GM04503 (cell line): ENCODE measurements at places on chromosomes 16 and 17.

DNA sequence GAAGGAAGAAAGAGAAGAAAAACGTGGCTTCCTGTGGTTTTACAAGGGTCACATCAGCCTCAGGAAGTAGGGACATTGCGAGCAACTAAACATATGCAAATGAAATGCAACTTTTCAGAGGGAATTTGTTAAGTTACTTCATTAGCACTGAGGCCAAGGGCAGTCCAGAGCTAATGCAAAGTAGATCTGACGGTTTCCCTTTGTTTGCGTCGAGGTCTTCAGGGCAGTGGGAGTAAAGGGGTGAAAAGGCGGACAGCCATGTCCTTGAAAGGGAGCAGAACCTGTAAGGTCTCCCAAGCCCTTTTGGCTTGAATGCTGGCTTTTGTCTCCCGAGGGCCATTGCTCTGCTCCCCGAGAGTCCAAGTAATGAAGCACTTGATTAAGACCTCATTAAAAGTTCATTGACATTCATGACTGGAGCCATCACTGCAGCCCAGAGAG lies 85.0 kb downstream of the PMP22 start:
- no peak for DNase-seq

DNA sequence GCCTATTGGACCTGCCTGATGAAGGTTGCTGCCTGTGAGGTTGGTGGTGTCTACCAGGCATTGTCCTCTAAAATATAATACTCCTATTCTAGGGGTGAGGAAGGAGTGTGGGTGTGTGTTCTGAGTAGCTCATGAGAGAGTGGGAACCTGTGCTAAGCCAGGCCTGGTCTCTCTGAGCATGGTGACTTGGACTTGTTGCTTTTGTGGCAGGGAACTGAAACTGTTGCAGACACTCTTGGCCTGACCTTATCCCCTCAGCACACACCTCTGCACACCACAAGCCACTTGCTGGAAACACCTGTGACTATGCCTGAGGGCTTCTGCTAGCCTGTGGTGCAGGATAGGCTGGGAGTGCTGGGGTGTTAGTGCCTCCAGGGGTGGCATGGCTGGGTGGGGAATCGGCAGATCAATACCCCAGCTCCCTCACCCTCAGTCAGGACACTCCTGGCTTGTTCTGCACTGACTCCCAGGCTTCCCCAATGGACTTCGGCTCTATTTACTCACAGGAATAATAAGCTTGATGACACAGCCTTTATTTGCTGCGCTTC lies 29.9 kb downstream of the PLCG2 start:
- no peak for DNase-seq

DNA sequence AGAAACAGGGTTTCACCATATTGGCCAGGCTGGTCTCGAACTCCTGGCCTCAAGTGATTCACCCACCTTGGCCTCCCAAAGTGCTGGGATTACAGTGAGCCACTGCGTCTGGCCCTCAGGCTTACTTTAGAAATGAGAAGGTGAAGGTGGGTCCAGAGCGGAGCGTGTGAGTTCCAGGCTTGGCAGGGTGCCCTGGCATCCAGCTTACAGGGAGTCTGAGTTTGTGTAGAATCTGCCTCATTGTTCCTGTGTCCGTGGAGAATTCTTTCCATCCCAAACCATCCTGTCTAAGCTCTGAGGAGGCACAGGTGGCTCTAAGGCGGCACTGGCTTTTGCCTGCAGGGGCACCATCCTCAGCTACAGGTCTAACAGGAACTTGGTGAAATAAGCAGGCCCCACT lies 50.6 kb downstream of the RAB11FIP3 start:
- no peak for DNase-seq

- DNase-seq = no peak
These were observed 5.6 kb downstream of the NT5C start for GRCh38 chr17:75125984-75126383.

- DNase-seq = no peak
These were observed 227.5 kb downstream of the SPECC1 start for GRCh38 chr17:20236578-20237227.

DNA sequence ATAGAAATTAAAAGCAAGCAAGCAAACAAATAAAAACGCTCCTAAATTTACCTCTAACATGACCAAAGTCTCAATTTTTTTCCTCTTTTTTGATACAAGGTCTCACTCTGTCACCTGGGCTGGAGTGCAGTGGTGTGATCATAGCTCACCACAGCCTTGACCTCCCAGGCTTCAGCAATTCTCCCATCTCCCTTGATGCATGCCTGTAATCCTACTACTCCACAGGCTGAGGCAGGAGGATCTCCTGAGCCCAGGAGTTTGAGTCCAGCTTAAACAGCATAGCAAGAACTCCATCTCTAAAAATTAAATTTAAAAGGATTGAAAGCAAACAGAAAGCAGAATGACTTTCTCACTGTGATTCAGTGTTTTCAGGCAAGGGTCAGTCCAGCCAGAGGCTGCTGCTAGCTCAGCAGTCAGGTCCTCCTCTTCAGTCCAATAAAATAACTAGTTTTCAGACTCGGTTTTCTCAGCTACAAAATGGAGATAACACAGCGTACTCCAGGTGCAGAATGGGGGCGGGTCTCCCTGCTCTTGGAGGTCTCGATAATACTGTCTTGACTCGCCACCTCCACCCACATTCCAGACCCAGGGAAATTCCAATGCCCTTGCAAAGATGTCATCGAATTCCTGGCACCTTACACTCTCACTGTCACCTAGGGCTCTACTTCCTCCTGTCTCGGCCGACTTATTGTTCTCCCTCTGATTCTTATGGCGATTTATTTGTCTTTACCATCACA lies 20.7 kb upstream of the MRTFB start:
- DNase-seq = no peak

DNA sequence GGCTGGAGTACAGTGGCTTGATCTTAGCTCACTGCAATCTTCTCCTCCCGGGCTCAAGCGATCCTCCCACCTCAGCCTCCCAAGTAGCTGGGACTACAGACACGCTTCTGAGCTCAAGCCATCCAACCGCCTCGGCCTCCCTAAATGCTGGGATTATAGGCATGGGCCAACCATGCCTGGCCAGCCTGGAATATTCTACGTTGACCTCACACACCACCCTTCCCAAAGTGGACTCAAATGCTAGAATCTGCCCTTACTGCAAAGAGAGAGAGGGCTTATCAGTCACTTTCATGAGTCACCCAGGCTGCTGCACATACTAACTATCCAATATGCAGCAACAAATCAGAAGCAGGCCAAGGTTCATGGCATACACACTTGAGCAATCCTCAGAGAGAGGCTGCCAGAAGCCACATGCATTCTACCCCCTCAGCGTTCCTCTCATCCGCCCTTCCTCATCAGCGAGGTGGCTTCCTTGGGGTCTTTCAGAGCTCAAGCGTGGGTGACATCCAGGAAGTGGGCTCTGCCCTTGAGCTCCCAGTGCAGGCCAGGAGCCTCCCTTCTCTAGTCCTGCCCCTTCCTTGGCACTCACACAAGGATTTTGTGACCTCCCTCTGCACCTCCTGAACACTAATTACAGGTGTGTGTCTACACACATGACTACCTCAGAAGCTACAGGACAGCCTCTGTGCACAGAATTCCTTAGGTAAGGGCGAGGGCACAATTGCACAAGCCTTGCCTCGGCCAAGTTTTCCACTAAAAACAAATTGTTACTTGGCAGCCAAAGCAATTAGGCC lies 24.8 kb upstream of the SIAH1 start:
- DNase-seq = peak; percentile 47

GRCh38 chr16:30853758-30854157 lies 40.1 kb downstream of the BCL7C start:
- DNase-seq = no peak

DNA sequence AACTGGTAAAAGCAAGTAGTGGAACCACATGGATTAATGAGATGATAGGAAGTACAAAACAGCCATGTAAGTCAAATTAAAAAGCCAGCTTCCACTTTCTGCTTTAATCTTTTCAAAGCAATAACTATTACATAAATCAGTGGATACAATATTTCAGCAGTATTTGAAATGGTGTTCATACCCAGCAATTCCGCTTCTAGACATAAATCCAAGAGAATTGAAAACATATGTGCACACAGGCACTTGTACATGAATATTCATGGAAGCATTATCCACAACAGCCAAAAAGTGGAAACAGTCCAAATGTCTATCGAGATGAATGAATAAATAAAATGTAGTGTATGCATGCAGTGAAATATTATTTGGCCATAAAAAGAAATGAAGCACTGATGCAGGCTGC lies 27.4 kb downstream of the SLFN12L start:
- DNase-seq = no peak

- DNase-seq = no peak
These were observed 107.6 kb downstream of the SPECC1 start for GRCh38 chr17:20116683-20117309.

DNA sequence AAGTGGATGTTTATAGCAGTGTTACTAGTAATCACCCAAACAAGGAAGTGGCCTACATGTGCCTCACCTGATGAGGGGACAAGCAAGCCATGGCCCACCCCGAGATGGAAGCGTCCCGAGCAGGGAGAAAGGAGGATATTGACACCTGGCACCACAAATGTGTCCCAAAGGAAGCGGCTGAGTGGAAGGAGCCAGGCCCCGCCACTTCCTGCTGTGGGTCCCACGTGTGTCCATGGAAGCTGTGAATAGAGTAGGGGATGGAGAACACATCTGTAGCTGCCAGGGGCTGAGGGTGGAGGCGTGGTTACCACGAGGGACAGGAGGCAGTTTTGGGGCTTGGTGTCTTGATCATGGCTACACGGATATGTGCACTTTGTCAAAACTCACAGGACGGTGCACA lies 49.2 kb downstream of the KCNJ12 start:
- DNase-seq = no peak

GRCh38 chr17:50533720-50534148 lies 1.2 kb downstream of the EPN3 start:
- no peak for DNase-seq

- DNase-seq = no peak
These were observed 19.3 kb downstream of the CARHSP1 start for GRCh38 chr16:8849411-8850011.

DNA sequence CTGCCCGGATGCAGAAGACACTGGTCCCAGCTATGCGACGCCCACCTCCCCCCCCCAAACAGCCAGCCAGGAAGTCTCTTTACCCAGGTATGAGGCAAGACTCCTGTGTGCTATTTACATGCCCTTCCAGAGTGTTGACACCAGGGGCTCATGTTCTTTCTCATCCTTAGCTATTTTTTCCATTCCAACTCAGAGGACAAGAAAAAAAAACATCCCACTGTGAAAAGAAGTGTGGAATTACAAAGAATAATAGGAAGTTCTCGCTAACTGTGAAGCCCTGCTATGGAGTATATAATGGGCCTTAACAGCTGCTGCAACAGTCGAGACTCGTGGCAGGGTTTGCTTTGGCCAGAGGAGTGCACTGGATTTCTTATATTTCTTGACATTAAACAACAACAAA lies 584.9 kb downstream of the CDH13 start:
- no peak for DNase-seq

- no peak for DNase-seq
These were observed 87.9 kb upstream of the TOB1 start for GRCh38 chr17:50953831-50954601.

GRCh38 chr16:2514333-2515179 lies 804 bp downstream of the ATP6V0C start:
- DNase-seq = no peak

GRCh38 chr16:88536971-88537751 lies 33.0 kb upstream of the ZC3H18 start:
- no peak for DNase-seq

DNA sequence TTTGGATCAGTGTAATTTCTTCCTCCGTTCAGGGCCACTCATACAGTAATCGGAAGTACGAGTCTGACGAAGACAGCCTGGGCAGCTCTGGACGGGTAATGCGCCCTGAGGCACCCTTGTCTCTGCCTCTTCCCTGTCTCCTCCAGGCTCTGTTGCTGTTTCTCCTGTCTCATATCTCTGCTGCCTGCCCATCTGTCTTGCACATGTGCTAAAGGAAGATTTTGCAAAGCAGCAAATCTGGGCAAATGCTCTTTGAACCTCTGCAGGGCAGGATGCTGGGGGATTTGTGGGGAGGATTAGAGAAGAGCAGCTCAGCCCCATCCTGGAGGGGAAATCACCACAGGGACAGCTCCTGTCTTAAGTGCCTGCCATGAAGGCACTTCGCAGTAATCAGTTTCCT lies 32.4 kb upstream of the POLR3E start:
- DNase-seq = no peak

DNA sequence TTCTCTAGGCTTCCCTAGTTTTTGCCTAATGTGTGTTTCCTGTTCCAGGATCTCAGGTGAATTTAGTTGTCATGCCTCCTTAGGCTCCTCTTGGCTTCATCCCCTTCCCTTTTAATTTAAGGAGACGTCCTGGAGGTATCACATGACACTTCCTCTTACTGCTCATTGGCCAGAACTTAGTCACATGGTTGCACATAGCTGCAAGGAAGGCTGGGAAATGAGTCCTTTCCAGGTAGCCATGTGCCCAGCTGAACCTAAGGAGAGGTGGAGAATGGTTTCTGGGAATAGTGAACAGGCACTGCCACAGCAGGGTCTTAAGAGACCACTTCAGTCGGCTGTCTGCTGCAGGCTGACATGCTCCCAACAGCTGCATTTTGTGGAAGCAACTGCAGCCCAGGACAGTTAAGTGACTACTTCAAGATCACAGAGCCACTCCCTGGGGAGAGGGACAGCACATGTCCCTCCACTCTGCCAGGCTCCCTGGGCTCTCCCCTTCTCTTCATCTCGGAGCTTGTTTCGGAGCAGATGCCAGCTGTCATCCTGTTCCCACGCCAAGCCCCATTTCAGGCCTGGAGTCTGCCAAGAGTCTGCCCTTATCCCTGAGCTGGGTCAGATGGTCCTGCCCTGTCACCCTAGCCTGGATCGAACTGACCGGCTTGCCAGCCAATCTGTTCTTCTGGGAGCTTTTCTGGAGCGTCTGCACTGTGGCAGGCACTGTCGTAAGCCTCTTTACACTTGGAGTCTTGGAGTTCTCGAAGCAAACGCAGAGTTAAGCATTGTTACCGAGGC lies 81.4 kb upstream of the FOXF1 start:
- no peak for DNase-seq

DNA sequence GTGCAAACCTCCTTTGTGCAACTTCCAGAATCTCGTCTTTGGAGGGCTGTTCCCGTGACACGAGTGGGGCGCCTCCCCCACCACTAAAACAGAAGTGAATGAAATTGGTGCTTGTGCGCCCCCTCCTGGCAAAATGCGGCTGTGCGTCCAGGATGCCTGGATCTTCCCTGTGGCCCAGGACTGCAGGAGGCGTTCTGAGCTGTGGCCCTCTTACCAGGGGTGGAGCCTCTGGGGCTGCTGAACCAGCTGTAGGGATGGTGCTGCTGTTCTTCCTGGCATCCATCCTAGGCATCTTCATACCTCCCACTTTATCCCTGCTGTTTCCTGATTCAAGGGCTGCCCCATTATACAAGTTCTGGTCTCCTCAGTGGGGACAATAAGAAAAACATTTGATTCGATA lies 18.5 kb upstream of the NAGLU start:
- peak; percentile 81 for DNase-seq
